T-helper 17 cell (primary cell): ENCODE measurements at places on chromosomes 2 and 18. TPM values are rescaled to one million over a fixed set of nuclear protein-coding genes. Genes with fewer than 3 reads are reported as not detected.

GRCh38 chr2:10344105-10345066, 41.7 kb downstream of the HPCAL1 start:
- peak overlapping the region; percentile 72 for H3K4me3 ChIP-seq
- DNase-seq, result no peak
- H3K36me3 ChIP-seq, result peaks cover 4% of the 10 kb centered on the region
- H3K4me1 ChIP-seq, result peaks cover 48% of the 10 kb centered on the region
- no peaks in the 10 kb centered on the region for H3K27me3 ChIP-seq

DNA sequence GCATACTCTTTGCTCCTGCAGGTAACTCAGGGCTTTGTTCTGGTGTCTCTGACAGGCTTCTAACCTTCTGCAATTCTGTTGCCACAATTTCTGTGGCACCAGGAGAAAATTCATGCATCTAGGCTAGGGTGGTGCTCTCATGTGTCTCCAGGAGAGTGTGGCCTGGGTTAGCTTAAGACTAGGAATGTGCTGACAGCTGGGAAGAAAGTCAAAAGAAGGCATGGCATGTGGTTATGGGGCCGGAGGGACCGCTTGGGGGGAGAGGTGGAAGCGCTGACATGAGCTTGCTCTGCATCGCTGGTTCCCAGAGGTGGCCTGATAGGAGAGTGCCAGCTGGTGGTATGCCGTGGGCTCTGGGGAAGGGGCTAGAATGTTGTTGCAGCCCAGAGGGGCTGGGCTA, 173.3 kb upstream of the TNP1 start:
- no peak for DNase-seq
- H3K36me3 ChIP-seq, result no peaks in the 10 kb centered on the region
- no peaks in the 10 kb centered on the region for H3K4me1 ChIP-seq
- H3K27ac ChIP-seq, result no peak overlapping the region
- H3K4me3 ChIP-seq, result no peak overlapping the region

DNA sequence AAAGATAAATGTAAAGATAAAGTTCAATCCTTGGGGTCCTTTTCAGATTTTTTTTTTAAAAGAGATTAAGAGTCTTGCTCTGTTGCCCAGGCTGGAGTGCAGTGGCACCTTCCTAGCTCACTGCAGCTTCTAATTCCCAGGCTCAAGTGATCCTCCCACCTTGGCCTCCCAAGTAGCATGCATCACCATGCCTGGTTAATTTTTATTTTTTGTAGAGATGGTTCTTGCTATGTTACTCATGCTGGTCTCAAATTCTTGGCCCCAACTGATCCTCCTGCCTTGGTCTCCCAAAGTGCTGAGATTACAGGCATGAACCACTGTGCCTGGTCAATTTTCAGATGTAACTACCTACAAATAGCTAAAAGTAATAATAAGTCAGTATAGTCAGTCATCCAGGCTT, 21.1 kb downstream of the NFE2L2 start:
- H3K4me3 ChIP-seq, result peak overlapping the region; percentile 21
- no peak for DNase-seq
- no peaks in the 10 kb centered on the region for H3K27me3 ChIP-seq
- peaks cover 55% of the 10 kb centered on the region for H3K4me1 ChIP-seq
- H3K36me3 ChIP-seq, result peaks cover 2% of the 10 kb centered on the region
- H3K27ac ChIP-seq, result peak overlapping the region; percentile 94

DNA sequence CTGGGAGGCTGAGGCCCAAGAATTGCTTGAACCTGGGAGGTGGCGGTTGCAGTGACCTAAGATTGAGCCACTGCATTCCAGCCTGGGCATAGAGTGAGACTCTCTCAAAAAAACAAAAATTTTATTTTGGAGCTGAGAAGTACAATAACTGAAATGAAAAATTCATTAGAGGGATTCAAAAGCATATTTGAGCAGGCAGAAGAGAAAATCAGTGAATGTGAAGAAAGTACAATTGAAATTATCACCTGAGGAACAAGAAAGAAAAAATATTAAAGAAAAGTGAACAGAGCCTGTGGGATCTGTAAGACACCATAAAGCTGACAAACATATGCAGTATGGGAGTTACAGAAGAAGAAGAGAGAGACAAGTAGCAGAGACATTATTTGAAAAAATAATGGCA, 137.1 kb downstream of the RAB3GAP1 start:
- H3K4me1 ChIP-seq, result no peaks in the 10 kb centered on the region
- H3K27ac ChIP-seq, result no peak overlapping the region
- H3K27me3 ChIP-seq, result no peaks in the 10 kb centered on the region
- no peak for DNase-seq
- H3K4me3 ChIP-seq, result no peak overlapping the region

- H3K4me3 ChIP-seq, result no peak overlapping the region
- peaks cover 7% of the 10 kb centered on the region for H3K36me3 ChIP-seq
- H3K27me3 ChIP-seq, result no peaks in the 10 kb centered on the region
- H3K27ac ChIP-seq, result no peak overlapping the region
- H3K4me1 ChIP-seq, result peaks cover 26% of the 10 kb centered on the region
Observed at GRCh38 chr2:135585586-135585985, 54.3 kb downstream of the R3HDM1 start.

GRCh38 chr2:75627902-75628504, 18.6 kb upstream of the MRPL19 start:
- no peak overlapping the region for H3K27ac ChIP-seq
- peaks cover 2% of the 10 kb centered on the region for H3K4me1 ChIP-seq
- DNase-seq, result peak; percentile 21
- no peak overlapping the region for H3K4me3 ChIP-seq
- H3K27me3 ChIP-seq, result peaks cover 57% of the 10 kb centered on the region
- peaks cover 3% of the 10 kb centered on the region for H3K36me3 ChIP-seq

DNA sequence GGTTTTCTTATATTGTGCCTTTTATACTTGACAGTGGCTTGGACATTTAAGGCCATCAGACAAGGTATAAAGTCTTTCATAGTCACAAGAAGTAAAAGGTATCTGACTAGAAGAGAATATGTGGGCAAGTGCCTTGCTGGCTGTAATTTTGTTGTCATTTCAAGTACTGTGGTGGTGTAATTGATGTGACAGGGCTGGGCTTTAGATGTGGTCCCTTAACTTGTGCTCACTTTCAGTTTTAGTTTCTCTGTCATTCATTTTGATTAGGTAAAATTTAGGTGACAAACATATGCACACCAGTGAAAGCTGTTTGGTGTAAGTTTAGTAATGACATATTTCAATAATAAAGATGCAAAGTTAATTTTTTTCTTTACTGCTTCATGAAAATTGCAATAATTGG, 31.2 kb upstream of the TBR1 start:
- H3K27ac ChIP-seq, result no peak overlapping the region
- H3K36me3 ChIP-seq, result no peaks in the 10 kb centered on the region
- H3K27me3 ChIP-seq, result no peaks in the 10 kb centered on the region
- H3K4me3 ChIP-seq, result no peak overlapping the region

- peaks cover 2% of the 10 kb centered on the region for H3K36me3 ChIP-seq
- no peaks in the 10 kb centered on the region for H3K4me1 ChIP-seq
- H3K4me3 ChIP-seq, result no peak overlapping the region
- H3K27ac ChIP-seq, result no peak overlapping the region
- peaks cover 26% of the 10 kb centered on the region for H3K27me3 ChIP-seq
Observed at GRCh38 chr2:33038230-33038629, 91.5 kb downstream of the LTBP1 start.

- H3K27me3 ChIP-seq, result no peaks in the 10 kb centered on the region
- H3K36me3 ChIP-seq, result no peaks in the 10 kb centered on the region
- DNase-seq, result no peak
Observed at GRCh38 chr2:122960759-122961641, 1064.1 kb upstream of the CNTNAP5 start.

GRCh38 chr2:38138419-38138818, 62.5 kb upstream of the CYP1B1 start:
- DNase-seq, result no peak
- H3K4me1 ChIP-seq, result no peaks in the 10 kb centered on the region
- H3K27me3 ChIP-seq, result no peaks in the 10 kb centered on the region
- no peaks in the 10 kb centered on the region for H3K36me3 ChIP-seq

- no peak overlapping the region for H3K4me3 ChIP-seq
- no peaks in the 10 kb centered on the region for H3K36me3 ChIP-seq
- H3K27me3 ChIP-seq, result peaks cover 5% of the 10 kb centered on the region
- peaks cover 2% of the 10 kb centered on the region for H3K4me1 ChIP-seq
- H3K27ac ChIP-seq, result no peak overlapping the region
- DNase-seq, result no peak
Observed at GRCh38 chr2:160257041-160257742, 57.1 kb upstream of the ITGB6 start.

DNA sequence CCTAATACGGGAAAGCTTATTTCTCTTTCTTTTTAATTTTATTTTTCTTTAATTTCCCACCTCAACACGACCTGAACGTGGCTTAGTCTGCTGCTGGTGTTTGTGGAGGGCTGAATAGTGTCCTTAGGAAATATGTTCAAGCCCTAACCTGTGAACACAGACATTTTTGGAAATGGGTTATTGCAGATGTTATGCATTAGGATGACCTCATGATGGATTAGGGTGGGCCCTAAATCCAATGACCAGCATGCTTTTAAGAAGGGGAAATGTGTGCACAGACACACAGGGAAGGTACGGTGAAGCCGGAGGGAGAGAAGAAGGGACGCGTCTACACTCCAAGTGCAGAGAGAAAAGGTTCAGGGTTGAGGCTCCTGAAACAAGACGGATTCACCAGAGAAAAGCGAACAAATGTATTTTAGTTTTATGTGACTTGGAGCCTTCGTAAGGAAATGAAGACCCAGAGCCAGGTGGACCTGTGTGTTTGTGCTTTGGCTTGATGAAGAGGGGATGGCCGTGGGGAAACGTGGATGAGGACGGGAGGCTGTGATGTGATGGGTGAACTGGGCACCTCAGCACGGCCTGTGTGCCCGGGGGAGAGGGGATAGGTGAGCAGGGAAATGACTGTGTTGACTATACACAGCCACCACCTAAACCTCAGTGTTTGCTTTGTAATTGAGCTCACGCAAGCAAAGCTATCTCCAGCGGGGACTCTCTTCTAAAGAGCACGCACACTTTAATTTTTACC, 37.5 kb downstream of the RTP5 start:
- peaks cover 10% of the 10 kb centered on the region for H3K36me3 ChIP-seq
- DNase-seq, result no peak
- H3K4me1 ChIP-seq, result peaks cover 7% of the 10 kb centered on the region
- H3K27ac ChIP-seq, result no peak overlapping the region
- H3K27me3 ChIP-seq, result no peaks in the 10 kb centered on the region

GRCh38 chr2:182754231-182754630, 38.2 kb downstream of the DNAJC10 start:
- H3K27me3 ChIP-seq, result no peaks in the 10 kb centered on the region
- no peak for DNase-seq

- no peak for DNase-seq
- peak overlapping the region; percentile 51 for H3K4me3 ChIP-seq
Observed at GRCh38 chr2:160224060-160224459, 24.0 kb upstream of the ITGB6 start.

DNA sequence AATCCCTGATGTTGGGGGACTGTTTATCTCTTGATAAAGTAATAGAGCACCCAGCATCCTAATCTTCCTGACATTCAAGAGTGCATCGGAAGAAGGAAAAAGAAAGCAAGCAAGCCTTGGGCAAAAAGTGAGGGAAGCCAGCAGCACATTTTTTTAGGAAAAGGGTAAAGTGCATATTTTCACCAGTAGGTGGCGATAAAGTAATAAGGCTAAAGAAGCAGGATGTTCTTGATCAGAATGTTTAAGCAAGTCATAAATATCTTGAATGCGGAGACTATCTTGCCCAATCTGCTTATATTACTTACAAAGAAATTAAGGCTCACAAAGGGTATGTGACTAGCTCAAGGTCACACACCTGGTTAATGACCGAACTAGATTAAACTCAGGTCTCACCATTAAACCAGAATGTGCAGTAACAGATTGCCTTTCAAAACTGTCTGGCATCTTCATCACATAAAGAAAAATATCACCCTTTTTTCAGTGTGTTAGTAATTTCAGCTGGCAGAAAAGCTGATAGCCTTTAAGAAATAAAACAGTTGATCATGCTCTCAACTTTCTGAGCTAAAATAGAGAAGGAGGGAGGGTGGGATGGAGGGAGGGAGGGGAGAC, 83.8 kb downstream of the VIT start:
- H3K27me3 ChIP-seq, result peaks cover 38% of the 10 kb centered on the region
- H3K4me1 ChIP-seq, result peaks cover 6% of the 10 kb centered on the region
- no peak for DNase-seq

- H3K4me3 ChIP-seq, result no peak overlapping the region
- DNase-seq, result no peak
Observed at GRCh38 chr2:131036696-131037397, 56.4 kb downstream of the FAM168B start.

DNA sequence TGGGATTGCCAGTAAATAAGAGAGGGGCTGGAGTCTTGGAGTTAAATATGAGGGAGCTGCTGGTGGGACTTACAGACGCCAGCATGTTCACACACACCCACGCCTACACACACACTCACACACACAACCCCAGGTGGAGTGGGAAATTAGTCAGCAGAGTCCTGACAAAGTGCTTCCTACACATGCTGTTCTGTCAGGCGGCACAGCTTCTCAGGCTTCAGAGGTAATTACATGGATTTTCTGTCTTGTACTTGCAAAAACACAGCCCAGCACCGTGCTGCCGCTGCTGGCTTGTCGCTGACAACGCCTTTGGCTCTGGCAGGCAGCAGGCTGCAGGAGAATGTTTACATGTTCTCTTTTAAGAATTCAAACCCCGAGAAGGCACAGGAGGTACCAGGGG, 1186.3 kb upstream of the CELF4 start:
- no peaks in the 10 kb centered on the region for H3K36me3 ChIP-seq
- H3K27ac ChIP-seq, result no peak overlapping the region
- no peaks in the 10 kb centered on the region for H3K4me1 ChIP-seq
- no peak for DNase-seq

DNA sequence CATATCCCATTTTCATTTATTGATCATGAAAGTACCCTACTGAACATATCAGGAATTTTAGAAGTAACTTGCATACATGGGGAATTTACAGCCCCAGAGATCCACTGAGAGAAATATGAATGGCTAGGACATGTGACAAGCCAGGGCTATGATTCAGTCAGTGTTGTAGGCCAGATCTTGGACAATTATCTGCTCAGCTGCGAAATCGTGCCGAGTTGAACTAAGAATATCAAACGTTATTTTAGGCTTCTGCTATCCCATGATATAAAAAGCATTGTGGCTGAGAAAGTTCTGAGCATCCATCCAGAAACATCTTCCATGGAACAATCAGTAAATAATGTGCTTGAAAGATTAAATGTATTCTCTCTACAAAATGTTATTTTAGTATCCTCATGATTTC, 85.7 kb upstream of the UNC80 start:
- no peaks in the 10 kb centered on the region for H3K36me3 ChIP-seq
- no peak for DNase-seq
- H3K27me3 ChIP-seq, result no peaks in the 10 kb centered on the region

DNA sequence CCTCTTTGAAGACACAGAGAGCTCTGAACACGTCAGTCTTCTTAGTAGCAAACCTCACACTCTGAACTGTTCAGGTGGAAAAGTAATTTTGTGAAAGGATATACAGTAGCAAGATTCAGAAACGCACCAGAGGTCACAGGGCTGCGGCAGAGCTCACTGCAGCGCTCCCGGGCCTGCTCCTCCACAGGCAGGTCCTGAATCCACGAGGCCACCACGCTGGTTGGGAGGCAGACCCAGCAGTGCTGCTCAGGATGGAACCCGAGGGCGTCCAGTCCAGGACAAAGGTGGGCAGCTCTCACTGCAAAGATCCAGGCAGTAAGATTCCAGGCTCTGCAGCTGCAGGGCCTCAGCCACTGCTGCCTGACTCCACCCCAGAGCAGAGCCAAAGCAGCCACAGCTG, 576.2 kb upstream of the SALL3 start:
- peaks cover 12% of the 10 kb centered on the region for H3K4me1 ChIP-seq
- H3K27me3 ChIP-seq, result peaks cover 14% of the 10 kb centered on the region
- no peak overlapping the region for H3K27ac ChIP-seq
- DNase-seq, result no peak
- no peak overlapping the region for H3K4me3 ChIP-seq

- no peak overlapping the region for H3K4me3 ChIP-seq
- no peak for DNase-seq
- no peak overlapping the region for H3K27ac ChIP-seq
Observed at GRCh38 chr2:187271825-187272224, 176.2 kb downstream of the CALCRL start.

Gene DCC
- not detected for total RNA-seq

Gene TSHZ1
- 17.5 TPM for total RNA-seq

Gene BOLA3
- total RNA-seq, result 23.3 TPM

Gene GKN2
- not detected for total RNA-seq

Gene RESP18
- total RNA-seq, result not detected
